Astrocyte of the hippocampus (primary cell): ENCODE measurements at places on chromosomes 3 and 15.

GRCh38 chr15:39641191-39641889 is 60.5 kb downstream of the THBS1 start:
- DNase-seq, result no peak

- no peak for DNase-seq
Observed at GRCh38 chr3:99542767-99543518, 95.5 kb upstream of the COL8A1 start.

GRCh38 chr3:194221336-194221735 is 85.4 kb downstream of the HES1 start:
- no peak for DNase-seq

DNA sequence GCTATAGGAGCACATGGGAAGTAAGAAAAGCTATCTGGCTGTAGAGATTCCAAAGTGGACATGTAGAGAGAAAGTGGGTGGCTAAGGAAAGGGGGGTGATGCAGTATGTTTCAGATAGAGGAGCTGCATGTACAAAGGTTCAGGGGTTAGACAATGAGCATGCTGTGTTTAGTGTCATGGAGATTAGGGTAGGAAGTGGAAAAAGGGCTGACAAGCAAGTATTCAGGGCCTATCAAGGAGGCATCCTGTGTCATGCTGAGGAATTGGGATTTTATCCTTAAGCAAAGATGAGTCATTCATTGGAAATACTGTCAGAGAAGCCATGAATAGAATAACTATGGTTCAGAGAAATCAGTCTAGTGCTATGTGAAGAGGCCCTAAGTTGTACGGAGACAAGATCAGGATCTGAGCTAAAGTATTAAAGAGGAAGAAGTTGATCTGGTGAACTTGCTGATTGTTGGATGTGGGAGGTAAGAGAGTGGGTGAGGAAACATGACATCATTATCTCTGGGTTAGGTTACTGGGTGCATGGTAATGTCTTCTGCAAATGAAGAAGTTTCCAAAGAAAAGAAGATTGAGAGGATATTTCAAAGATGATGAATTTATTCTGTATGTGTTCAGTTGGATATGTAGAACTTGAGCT is 176.7 kb upstream of the GOLIM4 start:
- DNase-seq, result no peak

DNA sequence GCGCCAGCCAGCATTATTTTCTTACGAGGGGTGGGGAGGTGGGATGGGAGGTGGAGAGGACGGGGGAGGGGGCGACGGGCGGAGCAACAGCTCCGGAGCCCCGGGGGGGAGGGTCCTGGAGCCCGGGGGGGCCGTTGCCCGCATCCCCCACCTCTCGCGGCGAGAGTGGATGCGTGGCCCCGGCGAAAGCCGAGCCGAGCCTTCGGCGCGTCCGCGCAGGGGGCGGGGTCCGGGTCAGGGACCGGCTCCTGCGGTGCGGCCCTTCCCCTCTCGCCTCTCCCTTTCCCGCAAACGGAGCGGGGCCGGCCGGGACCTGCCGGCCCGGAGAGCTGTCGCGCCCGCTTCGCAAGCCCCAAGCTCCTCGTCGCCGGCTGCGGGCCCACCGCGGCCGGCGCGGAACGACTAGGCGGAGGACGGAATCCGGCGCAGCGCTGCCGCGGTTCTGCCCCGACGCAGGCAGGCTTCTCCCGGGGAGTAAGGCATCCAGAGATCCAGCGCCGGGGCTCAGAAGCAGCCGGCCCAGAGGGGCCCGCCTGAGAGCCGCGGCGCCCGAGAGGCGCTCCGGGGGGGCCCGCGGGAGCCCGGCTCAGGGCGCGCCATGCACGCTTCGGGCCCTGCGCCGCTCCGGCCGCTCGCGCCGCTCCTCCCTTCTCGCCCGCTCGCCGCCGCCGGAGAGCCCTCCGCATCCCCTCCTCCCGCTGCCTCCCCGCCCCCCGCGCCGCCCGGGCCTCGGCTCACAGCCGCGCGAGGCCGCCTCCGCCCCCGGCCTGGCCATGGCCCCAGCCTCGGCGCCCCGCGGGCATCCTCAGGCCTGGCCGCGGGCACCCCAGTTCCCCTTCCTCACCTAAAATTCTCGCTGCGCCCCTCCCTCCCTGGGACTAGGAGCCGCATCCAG is 459 bp upstream of the ADCY5 start:
- peak; percentile 67 for DNase-seq

DNA sequence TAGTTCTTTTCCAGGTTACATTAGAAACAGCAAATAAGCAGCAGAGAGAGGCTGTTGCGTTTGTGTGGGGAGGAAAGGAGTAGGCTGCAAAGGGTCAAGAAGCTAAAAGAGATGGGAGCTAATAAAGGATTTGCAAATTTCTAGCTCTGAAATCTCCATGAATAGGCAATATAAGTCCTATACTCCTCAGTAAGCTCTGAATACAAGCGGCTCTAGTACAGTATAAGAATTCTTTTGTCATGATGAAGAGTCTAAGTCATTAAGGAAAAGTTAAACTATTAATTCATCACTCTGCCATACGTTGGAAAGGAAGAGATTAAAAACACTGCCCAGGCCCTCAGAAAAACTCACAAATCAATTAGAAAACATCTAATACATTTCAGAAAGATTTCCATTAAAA is 59.3 kb downstream of the CEP152 start:
- DNase-seq, result no peak

DNA sequence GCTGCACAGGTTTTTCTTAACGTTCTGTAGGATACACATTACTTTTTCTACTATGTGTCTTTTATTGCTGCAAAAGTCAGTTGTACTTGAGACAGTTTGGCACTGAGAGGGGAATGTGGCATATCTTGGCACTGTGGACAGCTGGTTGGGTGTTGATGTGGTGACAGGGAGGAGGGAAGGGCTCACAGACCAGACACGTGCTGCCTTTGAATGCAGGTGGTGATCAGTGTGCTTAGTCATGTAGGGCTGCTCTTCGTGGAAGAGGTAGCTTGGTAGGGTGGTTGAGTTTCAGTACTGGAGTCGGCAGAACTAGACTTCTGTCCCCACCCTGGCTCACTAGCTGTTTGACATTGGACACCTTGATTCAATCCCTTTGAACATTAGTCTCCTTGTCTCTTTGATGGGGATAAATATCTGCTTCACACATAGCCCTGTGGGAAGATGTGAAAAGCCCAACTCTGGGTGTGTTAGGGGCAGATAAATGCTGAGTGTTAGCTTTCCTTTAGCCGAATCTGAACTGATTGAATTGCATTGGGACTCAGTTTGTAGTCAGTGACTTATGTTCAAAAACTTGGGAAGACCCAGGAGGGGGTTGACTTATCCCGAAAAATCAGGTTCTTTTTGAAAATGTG is 108.4 kb downstream of the PTPRG start:
- DNase-seq, result peak; percentile 45

DNA sequence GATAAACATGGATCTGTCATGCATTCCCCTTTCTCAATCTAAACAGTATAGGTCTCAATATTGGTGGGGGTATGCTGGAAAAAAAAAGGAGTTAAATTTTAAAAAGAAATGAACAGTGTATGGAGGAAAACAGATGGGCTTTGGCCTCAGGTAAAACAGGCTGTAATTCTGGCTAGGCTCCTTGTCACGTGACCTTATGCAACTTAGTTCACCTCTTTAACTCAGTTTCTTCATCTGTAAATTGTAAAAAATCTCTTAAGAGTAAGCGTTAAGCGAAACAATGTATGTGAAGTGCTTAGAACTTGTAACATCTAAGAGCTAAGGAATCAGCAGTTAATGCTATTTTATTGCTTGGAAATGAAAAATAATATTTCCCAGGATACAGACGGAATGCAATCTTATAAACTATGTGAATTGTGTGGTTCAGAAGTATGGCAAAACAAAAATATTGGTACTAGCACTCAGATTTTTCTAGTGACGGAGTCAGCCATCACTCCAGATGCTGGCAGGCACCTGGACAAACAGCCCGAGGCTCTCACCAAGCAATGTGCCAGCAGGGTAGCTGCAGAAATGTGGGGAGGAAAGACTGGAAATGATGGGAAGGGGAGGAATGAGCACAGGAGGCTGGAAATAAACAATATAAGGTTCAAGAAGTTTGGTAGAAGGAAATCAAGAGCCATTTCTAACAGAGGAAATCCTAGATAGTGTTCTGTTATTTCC is 172.8 kb downstream of the USP13 start:
- DNase-seq, result no peak

- DNase-seq, result peak; percentile 93
Observed at GRCh38 chr15:33587773-33588172, 277.0 kb downstream of the RYR3 start.

GRCh38 chr15:30905821-30906220 is 2.1 kb downstream of the FAN1 start:
- DNase-seq, result peak; percentile 8

- peak; percentile 29 for DNase-seq
Observed at GRCh38 chr15:69760258-69760845, 307.7 kb downstream of the RPLP1 start.

- no peak for DNase-seq
Observed at GRCh38 chr15:78925956-78926743, 18.7 kb downstream of the CTSH start.

DNA sequence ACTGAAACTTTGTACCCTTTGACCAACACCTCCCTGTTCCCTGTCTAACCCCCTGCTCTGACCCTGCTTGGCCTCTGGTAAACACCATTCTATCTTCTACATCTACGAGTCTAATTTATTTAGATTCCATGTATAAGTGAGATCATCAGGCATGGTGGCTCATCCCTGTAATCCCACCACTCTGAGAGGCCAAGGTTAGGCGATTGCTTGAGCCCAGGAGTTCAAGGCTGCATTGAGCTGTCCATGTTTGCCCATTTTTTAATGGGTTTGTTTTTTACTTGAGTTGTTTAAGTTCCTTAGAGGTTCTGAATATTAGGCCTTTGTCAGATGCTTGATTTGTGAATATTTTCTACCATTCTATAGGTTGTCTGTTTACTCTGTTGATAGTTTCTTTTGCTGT is 16.9 kb downstream of the FBXW12 start:
- no peak for DNase-seq
